ENCODE measurements at places on chromosomes 5 and 9.

- no peak for DNase-seq
Measured at GRCh38 chr5:152443935-152444334, 38.9 kb upstream of the NMUR2 start.

DNA sequence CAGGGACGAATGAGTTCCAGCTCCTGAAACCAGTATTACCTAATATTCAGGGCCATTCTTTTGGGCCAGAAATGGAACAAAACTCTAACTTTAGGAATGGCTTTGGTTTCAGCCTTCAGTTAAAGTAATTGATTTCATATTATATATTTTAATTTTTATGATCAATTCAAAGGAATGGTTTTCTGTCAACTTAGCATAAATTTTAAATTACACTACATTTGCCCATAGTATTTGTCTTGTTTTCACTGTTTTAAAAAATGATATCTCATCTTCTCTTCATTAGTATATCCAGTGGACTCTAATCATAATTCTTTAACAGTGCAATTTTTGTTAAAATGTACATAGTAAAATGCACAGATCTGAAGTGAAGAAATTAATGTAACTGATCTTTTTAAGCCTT lies 1.9 kb upstream of the PCDHB16 start:
- no peak for DNase-seq

DNA sequence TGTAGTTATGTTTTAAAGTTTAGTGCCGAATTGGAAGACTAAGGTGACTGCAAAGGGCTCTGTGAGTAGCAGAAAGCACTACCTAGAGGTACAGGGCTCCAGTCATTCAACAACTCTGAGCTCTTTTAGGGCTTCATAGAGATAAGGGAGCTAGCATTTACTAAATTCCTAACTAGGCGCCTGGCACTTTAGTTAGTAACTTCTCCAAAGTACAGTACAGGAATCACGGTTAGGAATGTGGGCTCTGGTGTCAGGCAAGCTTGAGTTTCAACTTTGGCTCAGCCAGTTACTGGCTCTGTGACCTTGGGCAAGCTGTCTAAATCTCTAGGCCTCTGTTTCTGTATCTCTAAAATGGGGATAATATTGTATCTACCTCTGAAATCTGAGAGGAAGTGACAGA lies 115.3 kb downstream of the SLIT3 start:
- no peak for DNase-seq

DNA sequence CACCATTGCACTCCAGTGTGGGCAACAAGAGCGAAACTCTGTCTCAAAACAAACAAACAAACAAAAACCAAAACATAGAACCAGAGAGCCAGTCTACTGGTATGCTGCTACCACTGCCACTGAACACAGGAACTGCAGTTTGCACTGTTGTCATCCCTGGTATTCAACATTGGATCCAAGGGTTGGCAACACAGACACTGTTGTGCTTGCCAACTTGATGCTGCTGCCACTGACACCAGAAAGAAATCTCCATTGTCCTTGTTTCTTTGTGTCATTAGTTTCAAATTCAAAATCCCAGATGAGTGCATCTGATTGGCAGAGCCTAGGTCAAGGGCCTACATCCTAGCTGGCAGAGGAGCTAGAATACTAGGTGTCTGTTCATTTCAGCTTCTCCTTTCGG lies 16.2 kb downstream of the HINT1 start:
- DNase-seq: no peak

- no peak for DNase-seq
Measured at GRCh38 chr9:88952086-88952615, 39.1 kb upstream of the S1PR3 start.
